ENCODE measurements at places on chromosomes 4 and X.

DNA sequence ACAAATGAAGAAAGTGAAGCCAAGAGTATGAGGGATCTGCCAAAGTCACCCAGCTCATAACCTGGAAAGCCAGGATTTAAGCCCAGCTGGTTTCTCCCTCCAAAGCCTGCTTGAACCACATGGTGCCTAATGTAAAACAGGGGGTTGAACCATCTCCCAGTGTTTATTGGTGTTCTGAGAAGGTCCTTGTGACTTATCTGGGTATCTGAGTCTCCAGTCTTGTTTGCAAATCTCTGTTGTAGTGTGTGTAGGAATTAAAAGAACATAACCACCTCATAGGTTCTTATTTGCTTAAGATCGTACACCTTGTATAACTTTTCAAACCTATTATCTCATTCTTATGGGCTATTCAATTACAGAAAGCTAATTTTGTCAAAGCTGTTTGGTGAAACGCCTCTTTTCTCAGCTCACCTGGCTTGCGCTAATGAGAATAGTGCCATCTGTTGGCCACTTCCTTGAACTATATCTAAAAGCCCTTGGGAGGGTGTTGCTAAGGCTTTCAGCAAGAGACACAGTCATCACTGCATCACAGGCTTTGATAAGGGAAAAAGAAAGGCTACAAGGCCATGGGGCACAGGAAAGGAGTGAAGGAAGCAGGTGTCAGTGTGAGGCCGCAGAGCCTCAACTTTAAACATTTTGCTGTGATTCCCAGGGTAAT, 34.0 kb downstream of the ETDB start:
- DNase-seq: no peak

GRCh38 chr4:127783026-127783769, 1.1 kb downstream of the HSPA4L start:
- DNase-seq: no peak

GRCh38 chrX:1167466-1167865, 45.0 kb downstream of the CRLF2 start:
- no peak for DNase-seq

DNA sequence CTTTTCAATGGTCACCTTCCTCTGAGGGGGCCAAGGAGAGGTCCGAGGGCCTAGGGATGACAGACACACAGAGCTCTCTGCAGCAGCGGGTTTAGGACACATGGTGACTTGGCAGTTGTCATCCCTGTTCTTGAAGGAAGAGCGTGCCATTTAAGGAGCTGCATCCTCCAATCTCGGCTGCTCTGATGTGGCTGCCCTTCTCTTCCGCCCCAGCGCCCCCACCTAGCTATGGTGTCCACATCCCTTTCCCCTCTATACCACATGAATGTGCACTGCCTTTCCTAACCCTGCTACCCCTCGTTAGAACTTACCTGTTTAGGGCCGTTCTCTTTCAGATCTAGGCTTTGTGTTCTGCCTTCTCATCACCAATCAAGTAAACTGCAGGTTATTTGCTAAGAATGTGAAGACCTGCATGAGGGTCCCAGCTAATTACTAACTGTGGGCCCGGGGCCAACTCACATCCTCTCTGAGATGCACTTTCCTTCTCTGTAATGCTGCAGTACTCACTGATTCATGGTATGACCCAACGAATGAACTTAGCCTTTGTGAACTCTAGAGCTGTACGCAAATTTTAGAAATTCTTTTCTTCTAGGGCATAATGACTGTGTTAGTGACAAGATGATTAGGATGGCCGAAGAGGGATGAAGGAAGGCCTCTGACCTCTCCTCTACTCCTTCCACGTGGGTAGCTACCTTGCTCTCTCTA, 38.2 kb downstream of the CHST7 start:
- DNase-seq: no peak

DNA sequence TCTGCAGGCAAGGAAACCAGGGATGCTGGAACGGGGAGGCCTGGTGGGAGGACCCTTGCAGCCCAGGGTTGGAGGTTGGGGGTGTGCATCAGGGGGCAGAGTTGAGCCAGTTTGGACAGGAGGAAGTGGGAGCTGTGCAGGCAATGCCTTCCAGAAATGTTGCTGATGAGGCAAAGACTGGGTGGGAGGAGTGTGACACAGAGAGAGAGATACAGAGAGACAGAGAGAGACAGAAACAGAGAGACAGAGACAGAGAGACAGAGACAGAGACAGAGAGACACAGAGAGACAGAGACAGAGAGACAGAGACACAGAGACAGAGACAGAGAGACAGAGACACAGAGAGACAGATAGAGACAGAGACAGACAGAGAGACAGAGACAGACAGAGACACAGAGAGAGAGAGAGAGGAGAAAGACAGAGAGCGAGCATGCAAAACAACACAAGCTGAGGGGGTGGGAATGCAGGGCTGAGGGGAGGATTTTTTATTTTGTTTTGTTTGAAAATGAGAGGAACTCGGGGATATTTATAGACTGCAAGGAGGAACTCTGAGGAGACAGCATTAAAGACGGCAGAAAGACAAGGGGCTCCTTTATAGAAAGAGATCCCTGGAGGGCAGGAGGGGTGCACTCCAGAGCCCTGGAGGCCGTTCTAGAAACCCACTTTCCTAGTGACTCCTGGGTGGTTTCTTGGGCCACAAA, 1.9 kb upstream of the HAUS3 start:
- DNase-seq: no peak

DNA sequence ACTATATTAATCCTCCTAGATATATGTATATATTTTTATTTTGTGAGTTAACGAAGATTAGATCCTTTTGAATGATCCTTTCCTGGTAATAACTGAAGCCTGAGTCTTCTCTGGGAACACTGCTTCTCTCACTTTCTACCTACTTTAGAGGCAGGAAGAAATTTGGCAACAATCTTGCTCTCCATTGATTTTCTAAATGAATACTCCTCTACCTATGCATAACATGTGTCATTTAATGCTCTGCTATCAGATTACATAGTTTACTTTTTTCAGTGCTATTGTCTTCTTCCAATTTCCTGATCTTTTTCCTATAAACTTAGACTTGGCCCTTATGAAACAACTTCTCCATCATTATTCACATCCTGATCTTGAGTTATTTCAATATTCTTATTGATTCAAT, 60.4 kb upstream of the PDHA2 start:
- no peak for DNase-seq

- no peak for DNase-seq
Observed at GRCh38 chr4:47717188-47717587, 120.7 kb downstream of the CORIN start.

DNA sequence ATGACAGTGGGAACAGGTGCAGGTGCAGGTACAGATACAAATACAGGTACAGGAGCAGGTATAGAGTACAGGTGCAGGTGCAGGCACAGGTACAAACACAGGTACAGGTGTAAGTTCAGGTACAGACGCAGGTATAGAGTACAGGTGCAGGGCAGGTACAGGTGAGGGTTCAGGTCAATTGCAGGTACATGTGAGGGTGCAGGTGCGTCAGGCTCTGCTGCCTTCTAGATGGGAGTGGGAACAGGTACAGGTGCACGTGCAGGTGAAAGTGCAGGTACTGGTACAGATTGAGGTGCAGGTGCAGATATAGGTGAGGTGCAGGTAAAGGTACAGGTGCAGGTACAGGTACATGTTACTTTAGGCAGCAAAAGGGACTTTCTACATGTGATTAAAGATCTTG, 85.7 kb downstream of the CRLF2 start:
- DNase-seq: no peak

- DNase-seq: no peak
Observed at GRCh38 chr4:155530857-155531256, 135.8 kb upstream of the GUCY1A1 start.

DNA sequence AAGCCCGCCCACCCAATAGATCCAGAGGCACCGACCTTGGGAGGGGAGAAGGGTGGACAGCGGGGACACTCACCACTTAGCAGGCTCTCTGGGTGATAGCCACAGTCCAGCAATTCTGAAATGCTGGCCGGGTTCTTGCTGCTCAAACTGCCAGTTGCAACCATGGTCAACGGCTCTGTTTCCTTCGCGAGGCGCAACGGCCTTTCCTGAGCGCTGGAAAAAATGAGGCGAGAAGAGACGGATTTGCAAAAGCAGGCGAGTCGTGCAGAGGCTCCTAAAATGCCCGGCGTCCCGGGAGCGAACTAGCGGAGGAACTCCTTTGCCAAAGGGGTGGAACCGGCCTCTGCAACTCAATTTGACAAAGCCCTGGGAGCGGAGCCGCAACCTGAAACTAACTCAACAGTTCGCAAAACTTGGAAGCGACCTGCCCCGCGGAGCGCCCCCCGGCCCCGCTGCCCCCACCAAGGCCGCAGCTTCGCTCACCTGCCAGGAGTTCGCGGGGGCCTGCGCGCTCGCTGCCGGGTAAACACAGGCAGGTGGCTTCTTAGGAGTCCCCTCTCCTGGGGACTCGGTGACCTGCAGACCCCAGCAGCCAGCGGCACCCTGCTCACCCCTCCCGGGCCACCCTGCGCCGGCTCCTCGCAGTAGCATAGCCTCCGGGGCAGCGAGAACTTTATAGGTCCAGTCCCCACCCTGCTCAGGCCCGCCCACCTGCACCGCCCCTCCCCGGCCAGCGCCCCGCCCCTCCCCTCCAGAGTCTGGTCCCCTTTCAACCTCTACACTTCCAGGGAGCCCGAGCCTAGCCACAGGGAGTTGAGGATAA, at the start of gene DDIT4L:
Gene DDIT4L (minus strand): TSS at position 649 of the 823 bp plus-strand sequence. CDS start 485 bp downstream, at position 164.
- peak; percentile 13 for DNase-seq

DNA sequence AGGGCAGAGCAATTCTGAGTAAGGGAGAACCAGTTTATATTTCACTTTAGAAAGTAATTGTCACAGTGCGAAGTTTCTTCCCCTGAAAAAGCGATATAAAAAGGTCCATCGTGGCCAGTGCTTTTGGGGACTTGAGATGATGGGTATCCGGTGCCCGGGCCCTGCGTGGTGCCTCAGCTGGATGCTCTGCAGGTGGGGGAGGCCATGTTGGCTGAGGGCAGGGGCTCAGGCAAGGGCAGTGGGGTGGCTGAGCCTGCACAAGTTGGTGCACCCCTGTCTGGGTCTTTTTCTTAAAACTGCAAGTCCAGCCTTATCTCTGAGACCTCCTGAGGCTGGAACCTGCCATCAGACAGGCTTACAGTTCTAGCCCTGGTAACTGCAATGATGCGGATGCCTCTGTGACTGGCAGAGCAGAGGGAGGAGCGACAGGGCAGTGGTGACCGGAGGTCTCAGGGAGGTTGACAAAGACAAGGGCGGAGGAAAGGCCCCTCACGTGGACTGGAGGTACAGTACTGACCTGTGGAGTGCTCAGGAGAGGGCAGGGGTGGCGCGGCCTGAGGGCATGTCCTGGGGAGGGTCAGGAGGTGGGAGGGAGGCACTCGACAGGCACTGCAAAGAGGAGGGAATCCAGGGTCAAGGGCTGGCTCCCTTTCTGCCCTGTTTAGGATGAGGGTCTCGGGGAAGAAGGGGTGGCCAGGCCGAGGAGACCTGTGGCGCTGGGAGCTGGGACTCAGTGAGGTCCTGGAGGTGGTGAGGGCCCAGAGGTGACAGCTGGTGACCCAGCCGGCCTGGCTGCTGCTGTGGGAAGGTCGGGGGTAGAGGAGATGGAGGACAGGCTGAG, 1.8 kb downstream of the RGS12 start:
- DNase-seq: no peak

DNA sequence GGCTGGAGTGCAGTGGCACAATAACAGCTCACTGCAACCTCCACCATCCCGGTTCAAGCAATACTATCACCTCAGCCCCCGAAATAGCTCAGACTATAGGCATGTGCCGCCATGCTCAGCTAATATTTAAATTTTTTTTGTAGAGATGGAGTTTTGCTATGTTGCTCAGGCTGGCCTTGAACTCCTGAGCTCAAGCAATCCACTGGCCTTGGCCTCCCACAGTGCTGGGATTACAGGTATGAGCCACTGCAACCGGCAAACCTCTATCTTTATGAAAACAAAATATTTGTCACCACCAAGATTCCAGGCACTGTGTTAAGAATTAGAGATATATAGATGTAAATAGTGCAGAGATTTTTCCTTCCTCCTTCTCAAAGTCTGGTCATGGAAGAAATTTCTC, 232.5 kb downstream of the ANKRD50 start:
- no peak for DNase-seq

DNA sequence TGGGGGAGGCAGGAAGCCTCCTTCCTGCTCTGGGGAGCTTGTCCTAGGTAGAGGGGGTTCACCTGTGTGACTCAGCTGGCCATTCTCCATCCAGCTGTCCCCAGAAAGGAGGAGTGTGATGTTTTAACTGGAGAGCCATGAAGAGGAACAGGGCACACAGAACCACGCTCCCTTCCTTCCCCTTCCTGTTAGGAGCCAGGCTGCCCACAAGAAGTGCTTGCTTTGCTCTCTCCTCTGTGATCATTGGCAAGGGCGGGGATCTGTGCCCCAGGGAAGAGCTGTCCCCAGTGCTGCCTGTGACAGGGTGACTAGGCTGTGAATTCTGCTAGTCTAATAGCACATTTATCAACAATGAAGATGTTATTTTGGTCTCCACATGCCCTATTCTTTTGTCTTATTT, 169.6 kb upstream of the GATB start:
- DNase-seq: no peak

- no peak for DNase-seq
Observed at GRCh38 chrX:121902463-121902862, 855.1 kb downstream of the GLUD2 start.

DNA sequence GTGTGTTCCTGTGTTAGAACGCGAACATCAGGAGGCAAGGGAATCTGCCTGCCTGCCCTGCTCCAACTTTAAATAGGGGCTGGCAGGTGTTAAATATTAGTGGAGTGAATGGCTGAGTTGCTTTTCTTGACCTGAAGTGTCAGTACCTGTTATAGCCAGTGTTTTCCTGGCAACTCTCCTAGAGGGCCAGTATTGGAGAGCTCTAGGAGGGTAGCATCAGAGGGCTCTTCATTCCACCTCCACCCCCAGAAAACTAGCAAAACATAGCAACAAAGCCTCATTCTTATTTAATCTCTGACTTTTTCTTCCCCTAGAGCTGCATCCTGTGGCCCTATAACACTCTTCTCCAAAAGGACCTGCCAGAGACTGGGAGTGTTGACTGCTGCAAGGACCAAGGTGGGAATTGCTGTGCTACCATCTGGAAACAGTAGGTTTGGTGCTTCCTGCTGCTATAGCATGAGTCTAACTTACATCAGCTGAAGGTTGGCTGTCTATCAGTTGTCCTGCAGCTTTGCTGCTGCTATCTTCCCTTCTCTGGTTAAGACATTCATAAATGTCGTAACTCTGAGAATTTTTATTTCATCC, 33.5 kb downstream of the SGMS2 start:
- no peak for DNase-seq

DNA sequence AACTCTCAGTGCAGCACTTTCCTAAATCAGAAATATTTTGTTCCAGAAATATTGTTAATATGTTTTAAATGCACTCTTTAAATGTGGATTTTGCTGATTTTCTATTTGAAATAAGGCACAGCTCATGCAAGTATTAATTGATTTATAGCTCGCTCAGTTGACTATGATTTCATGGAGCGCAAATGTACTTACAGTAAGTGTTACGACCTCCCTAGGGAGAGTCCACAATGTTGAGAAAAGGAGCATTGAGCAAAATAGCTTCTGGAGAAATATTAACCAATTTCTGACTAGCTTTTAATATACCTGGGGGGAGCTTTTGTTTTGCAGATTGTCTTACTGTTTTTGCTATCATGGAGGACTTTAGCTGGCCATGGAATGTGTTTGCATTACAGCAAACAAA, 1687.5 kb downstream of the STIM2 start:
- DNase-seq: no peak

- peak; percentile 14 for DNase-seq
Observed at GRCh38 chr4:34309383-34309906, 1934.9 kb downstream of the ARAP2 start.
